ENCODE measurements at places on chromosomes 7 and 10.

DNA sequence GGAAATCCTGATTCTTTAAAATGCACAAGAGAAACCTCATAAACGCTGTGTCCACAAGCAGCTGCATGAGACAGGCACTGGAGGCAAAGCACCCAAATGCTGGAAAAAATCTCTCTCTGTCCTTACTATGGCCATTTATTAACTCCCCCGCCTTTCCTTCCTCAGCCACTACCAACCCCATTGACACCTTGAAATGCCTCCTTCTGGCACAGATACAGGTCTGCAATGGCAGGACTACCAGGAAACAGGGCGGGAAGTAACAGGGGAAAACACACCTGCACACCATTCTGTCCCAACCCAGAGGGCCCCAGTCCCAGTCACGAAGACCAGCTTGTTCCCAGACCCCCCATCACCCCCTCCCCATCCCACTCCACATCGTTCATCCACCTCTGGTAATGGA lies 224.3 kb downstream of the PARD3 start:
- no peak for DNase-seq

DNA sequence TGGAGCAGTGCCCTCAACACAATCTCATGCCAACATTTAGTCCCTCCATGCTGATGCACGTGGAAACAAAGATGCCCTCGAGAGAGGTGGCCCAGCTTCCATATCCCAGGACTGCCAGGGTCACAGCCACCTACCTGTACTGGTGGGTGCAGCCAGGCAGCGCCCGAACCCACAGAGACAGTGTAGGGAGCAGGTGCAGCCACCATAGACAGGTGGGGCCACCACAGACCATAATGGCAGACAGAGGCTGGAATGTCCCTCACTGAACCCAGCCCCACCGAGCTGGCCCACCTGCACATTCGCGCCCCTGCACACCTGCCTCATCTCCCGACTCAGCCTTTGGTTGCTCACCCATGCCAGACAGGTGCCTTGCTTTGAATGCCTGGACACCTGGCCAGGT lies 18.3 kb upstream of the CPXM2 start:
- no peak for DNase-seq

- DNase-seq = peak; percentile 4
Measured at GRCh38 chr7:157932498-157933218, 595.9 kb downstream of the DNAJB6 start.

DNA sequence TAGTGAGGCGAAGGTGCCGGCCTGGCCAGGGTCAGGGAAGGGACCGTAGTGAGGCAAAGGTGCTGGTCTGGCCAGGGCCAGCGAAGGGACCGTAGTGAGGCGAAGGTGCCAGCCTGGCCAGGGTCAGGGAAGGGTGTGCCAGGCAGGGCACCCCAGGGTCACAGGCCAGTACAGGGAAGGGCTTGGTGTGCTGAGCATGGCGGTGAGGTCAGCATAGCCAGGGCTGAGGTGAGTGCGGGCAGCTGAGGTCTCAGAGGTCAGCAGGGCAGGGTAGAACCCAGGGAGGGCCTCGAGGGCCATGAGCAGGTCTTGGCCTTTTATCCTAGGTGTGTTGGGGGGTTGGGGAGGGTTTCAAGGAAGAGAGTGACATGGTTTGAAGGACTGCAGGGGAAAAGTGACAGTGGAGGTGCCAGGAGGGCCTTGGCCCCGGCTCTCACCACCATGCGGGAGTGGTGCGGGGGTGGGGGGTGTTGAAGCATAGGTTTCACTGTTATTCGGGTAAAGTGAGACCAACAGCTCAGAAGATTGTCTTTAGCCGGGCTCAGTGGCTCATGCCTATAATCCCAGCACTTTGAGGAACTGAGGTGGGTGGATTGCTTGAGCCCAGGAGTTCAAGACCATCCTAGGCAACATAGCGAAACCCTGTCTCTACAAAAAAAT lies 93.3 kb downstream of the CHST15 start:
- no peak for DNase-seq

DNA sequence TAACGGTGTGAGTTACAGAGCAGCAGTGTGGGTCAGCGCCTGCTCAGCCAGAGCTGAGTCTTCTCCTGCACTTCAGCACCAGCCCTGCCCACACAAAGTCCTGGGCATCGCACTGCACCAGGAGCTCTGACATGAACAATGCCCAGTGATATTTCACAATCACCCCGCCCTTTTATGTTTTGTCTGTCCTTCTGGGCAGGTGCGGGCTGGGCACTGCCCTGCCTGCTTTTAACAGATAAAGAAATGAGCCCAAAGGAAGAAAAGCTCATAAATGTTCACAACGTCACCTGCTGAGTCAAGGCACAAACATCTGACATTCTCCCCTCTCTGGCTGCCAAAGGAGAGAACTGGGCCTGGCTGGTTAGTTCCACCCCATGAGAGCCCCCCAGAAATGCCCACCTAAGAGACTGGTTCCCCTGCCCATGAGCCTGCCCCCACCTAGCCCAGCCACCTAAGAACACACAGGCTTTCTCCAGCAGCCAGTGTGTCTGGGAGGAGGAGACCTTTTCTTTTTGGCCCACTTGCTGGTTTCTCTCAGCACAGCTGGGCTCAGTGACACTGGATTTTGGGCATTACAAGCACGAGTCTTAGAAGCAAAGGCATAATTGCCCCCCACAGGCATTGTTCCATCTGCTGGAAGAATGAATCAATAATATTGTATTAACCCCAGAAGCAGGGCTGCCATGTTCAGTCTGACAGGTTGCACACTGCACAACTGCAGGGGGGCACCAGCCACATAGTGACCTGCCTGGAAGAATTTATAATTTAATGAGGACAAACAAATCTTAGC lies 22.3 kb downstream of the CALML3 start:
- no peak for DNase-seq

- no peak for DNase-seq
Measured at GRCh38 chr10:56327118-56327517, 33.9 kb downstream of the ZWINT start.

- no peak for DNase-seq
Measured at GRCh38 chr10:703118-703517, 13.7 kb upstream of the DIP2C start.

- DNase-seq = no peak
Measured at GRCh38 chr10:131744346-131744745, 156.5 kb upstream of the PPP2R2D start.

DNA sequence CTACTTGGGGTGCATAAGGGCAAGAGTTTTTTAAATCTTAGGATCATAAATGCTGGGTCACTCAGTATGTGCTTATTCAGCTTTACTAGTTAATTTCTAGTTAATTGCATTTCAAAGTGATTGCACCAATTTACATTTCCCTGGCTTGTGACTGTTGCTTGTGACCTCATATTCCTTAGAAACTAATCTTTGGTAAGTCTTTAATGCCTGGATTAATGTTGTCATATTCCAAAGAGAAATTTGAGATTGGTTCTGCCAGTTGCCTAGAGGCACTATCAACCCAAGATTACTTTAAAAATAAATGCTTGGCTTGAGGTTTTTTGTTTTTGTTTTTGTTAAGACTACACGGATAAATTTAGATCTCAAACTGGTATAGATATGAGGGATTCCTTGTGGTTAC lies 103.1 kb downstream of the ANK3 start:
- no peak for DNase-seq

GRCh38 chr7:131501422-131501821 lies 55.0 kb downstream of the PODXL start:
- peak; percentile 39 for DNase-seq

DNA sequence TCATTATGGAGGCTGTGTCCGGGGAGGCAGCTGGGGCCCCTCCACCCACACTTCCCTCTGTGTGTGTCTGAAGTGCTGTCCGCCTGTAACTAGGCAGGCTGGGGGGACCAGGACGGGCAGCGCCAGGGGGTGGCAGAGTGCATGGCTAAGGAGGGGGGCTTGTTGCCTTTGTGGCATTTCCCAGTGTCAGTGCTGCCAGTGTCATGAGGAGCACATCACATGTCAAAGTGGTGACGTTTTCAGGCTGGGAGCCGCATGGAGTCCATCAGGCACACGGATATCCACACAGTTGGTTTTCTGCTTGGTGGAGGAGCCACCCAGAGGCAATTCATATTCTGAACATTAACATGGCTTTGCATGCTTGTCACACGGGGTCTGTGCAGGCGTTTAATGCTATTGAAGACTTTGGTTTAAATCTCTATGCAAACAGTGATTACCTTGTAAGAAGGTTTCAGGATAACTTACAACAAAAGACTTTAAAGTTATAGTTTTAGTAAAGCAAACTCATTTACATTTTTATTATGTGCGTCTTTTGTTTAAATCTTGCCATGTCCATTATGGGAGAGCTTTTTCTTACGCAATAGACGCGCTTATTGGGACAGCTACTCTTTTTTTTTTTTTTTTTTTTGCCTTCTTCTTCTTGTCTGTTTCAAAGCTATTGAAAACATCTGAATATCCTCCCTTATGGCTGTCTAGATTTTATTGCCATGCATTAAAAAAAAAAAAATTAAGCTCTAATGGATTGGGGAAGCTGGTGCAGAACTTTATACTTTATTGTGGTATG lies 52.9 kb downstream of the C10orf67 start:
- DNase-seq = no peak

DNA sequence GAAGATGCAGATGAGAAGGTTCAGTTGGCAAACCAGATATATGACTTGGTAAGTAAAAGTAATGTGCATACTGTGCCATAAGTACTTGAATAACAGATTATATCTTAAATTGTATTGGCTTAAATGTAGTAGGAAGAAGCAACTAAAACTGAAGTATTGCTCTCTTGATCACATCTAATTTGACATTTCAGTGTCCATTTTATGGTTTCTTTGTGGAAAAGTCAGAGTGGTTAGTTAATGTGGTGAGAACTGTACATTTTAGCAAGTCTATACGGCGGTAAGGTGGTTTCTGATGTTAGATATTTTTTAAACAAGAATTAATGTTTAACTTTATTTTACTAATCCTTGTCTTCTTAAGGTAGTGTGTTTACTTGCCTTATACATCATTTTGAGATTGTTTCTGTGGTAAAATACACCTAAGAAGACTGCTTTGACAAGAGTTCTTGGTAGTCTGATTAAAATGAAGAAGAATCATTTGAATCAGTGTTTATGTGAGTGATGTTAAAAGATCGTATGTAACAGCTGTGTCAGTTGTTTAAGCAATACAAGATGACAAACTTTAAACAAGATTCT lies 5.1 kb downstream of the ING3 start:
- DNase-seq = no peak

DNA sequence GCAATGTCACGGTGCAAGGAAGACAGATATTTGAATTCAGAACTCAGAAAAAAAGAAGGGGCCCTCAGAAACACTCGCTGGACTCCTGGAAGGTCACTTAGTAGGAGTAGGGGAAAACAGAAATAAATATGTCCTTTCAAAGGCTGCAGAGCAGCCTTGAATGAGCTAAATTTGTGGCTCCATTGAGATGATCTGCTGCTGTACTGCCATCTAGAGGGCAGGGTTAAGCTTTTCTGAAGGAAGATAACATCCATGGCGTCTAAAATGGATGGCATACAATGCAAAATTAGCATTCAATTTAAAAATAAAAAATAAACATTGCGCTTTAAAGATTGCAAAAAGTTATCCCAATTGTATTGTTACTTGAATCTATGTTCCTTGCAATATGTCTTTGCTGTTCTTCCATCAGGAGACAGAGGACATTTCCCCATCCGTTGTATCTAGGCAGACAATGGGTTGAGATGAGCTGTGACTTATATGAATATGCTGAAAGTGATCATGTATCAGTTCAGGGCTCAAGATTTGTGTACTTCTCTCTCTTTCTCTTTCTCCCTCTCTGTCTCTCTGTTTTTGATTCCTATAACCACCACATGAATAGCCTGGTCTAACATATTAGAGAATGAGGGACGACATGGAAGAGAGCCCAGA lies 642.2 kb downstream of the SH2D4B start:
- peak; percentile 16 for DNase-seq

- DNase-seq = no peak
Measured at GRCh38 chr10:43790147-43790546, 141.5 kb upstream of the ZNF32 start.

- no peak for DNase-seq
Measured at GRCh38 chr10:132316133-132316532, 8.4 kb upstream of the STK32C start.

DNA sequence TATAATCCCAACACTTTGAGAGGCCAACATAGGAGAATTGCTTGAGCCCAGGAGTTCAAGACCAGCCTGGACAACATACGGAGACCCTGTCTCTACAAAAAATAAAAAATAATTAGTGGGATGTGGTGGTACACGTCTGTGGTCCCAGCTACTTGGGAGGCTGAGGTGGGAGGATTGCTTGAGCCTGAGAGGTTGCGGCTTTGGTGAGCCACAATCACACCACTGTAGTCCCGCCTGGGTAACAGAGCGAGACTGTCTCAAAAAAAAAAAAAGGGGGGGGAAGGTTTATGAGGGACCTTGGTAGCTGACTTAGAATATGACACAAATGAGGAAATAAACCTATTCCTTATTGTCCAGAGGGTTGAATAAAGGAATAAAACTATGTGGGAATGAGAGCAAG lies 30.8 kb downstream of the SCD start:
- DNase-seq = peak; percentile 82

- peak; percentile 49 for DNase-seq
Measured at GRCh38 chr7:144738708-144739314, 97.0 kb downstream of the TPK1 start.

GRCh38 chr7:40299097-40299496 lies 164.3 kb downstream of the SUGCT start:
- DNase-seq = peak; percentile 41

DNA sequence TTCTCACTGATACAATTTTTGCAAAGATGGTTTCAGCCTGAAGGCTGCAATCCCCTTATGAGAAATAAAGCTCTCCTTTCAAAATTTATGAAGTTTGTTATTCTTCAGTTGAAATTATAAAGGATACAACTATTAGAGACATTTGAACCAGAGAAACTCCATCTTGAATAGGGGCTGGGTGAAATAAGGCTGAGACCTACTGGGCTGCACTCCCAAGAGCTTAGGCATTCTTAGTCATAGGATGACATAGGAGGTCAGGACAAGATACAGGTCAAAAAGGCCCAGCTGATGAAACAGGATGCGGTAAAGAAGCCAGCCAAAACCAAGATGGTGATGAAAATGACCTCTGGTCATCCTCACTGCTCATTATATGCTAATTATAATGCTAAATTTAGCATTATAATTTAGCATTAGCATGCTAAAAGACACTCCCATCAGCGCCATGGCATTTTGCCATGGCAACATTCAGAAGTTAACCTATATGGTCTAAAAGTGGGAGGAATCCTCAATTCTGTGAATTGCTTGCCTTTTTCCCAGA lies 22.4 kb upstream of the IFIT1B start:
- no peak for DNase-seq
